ENCODE measurements at places on chromosomes 16 and 17. TPM values are rescaled to one million over a fixed set of nuclear protein-coding genes. Genes with fewer than 3 reads are reported as not detected.

DNA sequence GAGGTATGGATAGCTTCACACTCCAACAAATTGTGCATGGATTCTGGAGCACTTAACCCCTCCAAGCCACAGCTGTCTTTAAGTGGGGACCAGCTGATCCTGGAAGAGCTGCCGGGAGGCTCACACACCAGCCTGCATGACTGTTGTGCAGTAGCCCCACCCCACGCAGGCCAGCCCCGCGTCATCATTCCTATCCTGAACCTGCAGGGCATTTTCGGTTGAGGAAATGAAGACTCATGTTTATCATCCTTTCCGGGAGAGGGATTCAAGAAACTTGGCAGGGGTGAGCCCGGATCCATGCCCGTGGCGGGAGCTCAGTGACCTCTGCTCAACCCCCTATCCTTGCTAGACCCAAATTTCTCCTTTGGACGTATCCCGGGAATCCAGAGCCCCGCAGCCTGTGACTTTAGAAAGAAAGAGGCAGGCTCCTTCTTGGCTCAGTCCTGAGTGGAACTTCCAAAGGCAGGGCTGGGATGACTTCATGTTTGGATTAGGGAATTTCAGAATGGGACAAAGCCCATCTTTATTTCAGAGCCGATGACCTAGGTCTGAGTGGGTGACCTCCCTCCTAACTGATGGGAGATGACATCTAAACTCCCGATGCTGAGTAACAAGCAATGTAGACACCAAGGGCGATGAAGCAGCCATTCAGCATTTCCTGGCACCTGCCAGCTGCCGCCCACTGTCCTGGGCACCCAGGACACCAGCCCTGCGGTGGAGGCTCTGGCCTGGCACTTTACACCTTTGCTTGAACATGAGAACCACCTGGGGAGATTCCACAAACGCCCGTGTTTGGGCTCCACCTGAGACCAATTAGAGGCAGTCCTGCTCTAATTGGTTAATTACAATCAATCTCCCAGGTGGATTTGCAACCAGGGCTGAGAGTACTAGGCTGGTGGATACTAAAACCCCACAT, 43.3 kb upstream of the CMIP start:
- DNase-seq = peak; percentile 80

GRCh38 chr16:19225651-19226050, 57.6 kb downstream of the SYT17 start:
- DNase-seq = no peak

DNA sequence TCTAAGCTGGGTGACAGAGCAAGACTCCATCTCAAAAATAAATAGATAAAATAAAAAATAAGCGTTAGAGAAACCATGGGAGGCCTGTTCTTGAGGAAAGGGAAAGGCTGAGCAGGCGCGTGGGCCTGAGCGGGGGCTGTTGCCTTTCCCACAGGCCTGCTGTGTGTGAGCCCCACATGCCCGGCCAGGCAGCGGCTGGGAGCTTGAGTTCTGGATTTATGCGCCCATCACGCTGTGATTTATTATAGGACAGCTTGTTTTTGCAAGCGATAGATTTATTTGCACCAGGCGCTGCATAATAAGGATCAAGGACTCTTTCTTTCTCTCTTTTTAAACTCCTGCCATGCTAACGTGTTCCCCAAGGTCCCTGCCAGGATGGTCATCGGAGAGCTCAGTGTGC, 14.8 kb upstream of the WFDC1 start:
- DNase-seq = no peak

GRCh38 chr17:69245617-69246016, 17.0 kb upstream of the ABCA10 start:
- DNase-seq = peak; percentile 12

DNA sequence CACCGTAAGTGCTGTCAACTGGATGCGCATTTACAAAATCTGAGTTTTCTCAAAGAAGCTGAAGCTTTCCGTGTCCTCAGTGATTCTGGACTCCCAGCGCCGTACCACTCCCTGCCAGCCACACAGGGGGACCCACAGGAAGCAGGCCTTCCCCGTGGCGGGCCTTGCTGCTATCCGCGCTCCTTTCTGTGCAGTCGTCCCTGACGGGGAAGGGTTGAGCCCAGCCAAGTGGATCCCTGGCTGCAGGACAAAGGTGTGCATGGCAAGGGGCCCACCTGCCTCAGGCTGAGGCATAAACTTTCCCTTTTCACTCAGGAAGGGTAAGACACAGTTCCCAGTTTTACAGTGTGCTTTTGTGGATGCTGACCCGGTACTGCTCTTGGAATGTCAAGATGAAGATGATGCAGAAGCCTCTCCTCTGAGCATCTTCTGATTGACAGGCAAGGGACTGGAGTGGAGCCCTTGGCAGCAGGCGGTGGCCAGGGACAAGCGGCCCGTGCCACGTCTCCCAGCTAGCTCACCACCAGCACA, 93.0 kb downstream of the ANKRD11 start:
- DNase-seq = no peak

The TMEM100 gene
- total RNA-seq = 4.6 TPM

Measured in H4 (cell line).